T-helper 9 cell (primary cell): ENCODE measurements at places on chromosomes 6 and 20.

- DNase-seq = no peak
These were observed 43.7 kb downstream of the TRMT11 start for GRCh38 chr6:126030045-126030444.

DNA sequence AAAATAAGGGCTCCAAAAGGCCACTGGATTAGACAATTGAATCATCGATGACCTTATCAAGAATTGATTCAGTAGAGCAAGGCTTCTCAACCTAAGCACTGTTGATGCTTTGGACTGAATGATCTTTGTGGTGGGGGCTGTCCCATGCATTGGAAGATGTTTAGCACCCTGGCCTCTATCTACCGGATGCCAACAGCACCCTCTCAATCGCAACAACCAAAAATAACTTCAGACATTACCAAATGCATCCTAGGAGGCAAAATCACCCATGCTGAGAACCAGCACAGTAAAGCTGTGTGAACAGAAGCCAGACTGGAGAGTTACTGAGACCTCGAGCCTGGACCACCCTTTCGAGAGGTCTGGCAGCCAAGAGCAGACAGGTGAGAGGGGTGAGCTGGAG lies 67.5 kb downstream of the TBC1D7 start:
- DNase-seq = no peak

- no peak for DNase-seq
These were observed 230.1 kb upstream of the MOCS1 start for GRCh38 chr6:40164345-40164755.

GRCh38 chr20:62489186-62489931 lies 13.6 kb upstream of the GATA5 start:
- DNase-seq = no peak

DNA sequence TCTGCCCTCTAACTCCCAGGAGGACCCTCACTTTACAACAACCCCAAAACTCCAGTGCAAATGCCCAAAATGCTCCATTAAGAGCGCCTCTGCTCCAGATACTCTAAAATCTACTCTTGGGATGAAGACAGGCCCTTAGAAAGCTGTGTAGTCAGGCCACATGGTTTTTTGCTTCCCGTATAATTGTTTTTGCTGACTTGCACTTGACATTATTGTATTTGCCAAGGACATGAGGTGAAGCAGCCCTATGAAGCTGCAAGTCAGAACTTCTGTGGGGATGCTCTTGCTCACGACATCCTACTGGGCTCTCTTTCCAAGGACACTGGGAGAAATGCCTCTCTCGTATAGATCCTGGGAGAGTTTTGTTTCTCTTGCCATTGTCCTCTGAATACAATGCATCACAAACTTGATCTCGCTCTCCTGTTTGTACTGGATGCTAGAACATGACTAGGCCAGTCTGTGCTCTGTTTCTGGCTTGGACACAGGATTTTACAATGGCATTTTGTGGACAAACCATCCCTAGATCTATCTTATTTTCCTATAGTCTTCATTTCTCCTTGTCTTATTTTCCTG lies 177.2 kb upstream of the DTNBP1 start:
- DNase-seq = no peak

DNA sequence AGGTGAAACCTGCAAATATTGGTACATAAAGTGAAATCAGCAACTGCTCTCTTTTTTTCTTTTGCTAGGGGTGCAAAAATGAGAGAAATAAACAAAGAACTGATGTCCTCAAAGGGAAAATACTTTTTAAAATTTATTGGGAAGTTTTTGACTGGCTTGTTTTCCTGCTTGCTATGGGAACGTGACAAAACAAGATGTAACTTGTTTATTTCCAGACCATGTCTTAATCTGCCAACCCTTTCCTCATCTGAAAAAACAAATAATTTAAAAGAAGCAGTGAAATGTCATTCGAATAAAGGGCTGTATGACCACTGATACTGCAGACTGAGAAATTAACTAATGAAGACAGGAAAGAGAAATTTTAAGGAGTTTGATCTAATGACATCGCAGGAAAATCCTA lies 221.9 kb downstream of the CBLN4 start:
- no peak for DNase-seq

DNA sequence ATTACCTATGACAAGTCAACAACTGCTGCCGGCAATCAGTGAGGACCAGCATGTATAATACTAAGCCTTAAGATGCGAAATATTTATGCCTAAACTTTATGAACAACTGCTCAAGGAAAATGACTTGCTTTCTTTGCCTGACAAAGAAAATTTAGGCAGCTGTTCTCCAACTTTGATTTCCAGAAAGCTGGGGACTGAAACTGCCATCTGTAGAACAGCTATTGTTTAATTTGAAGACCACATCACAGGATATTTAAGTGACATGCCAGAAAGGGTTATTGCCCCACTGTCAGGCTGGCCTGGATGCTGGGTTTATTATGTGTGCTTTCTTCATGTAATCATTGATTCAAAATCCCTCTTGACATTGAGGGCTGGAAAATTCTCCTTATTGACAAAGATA lies 153.9 kb upstream of the ENPP5 start:
- no peak for DNase-seq

- no peak for DNase-seq
These were observed 707.8 kb upstream of the FLRT3 start for GRCh38 chr20:15045246-15045645.

GRCh38 chr6:36851626-36852025 lies 12.4 kb upstream of the CPNE5 start:
- DNase-seq = no peak

GRCh38 chr6:139371421-139372203 lies 2.8 kb downstream of the CITED2 start:
- DNase-seq = no peak

DNA sequence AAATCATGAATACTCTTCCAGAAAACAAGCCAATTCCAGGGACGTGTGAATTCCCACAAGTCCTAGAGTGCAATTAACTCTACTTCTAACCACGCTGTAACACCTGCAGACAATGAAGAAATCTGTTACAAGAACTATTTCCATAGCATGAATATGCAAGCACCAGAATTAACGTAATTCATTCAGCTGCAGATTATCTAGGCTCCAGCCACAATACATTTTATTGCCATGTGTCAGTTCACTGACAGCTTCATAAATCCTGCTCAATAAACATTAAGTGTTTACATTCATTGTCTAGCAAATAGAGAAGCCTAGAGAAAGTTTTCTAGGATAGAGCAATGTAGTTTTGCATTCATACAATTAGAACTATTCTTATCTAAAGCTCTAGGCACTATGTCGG lies 1348.5 kb downstream of the GRIK2 start:
- no peak for DNase-seq

DNA sequence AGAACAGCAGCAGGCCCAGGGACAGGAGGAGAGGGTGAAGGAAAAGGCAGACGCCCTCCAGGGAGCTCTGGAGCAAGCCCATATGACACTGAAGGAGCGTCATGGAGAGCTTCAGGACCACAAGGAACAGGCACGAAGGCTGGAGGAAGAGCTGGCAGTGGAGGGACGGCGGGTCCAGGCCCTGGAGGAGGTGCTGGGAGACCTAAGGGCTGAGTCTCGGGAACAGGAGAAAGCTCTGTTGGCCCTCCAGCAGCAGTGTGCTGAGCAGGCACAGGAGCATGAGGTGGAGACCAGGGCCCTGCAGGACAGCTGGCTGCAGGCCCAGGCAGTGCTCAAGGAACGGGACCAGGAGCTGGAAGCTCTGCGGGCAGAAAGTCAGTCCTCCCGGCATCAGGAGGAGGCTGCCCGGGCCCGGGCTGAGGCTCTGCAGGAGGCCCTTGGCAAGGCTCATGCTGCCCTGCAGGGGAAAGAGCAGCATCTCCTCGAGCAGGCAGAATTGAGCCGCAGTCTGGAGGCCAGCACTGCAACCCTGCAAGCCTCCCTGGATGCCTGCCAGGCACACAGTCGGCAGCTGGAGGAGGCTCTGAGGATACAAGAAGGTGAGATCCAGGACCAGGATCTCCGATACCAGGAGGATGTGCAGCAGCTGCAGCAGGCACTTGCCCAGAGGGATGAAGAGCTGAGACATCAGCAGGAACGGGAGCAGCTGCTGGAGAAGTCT lies 25.5 kb downstream of the C20orf173 start:
- no peak for DNase-seq

DNA sequence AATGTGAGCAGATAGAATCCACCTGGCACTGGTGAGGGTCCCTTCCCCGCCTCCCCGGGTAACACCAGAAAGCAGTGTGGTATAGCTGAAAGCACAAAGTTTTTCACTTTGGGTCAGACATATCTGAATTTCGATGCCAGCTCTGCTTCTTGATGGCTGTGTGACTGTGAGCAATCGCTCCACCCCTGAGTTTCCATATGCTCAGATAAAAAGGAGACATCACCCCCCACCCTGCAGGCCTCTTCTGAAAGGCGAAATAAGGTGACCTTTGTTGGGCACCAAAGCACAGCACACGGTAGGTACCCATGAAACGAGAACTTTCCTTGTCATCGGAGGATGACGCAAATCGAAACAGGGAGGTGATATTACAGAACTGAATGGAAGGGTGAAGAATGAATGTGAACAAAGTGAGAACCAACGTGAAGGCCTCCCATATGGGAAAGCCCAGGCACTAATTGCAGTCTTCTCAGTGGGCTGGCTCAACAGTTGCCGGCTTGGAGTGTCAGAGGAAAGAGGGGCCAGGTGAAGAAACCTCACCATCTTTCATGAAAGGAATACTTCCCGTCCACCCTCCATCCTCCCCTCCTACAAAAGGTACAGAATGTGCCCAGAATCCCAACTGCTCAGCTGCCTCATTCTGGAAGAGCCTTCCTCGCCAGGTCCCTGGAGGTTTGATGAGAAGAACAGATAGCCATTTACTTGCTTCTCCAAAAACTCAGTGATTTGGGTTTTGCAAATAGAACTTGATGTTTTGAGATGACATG lies 61.8 kb downstream of the NFATC2 start:
- DNase-seq = no peak

DNA sequence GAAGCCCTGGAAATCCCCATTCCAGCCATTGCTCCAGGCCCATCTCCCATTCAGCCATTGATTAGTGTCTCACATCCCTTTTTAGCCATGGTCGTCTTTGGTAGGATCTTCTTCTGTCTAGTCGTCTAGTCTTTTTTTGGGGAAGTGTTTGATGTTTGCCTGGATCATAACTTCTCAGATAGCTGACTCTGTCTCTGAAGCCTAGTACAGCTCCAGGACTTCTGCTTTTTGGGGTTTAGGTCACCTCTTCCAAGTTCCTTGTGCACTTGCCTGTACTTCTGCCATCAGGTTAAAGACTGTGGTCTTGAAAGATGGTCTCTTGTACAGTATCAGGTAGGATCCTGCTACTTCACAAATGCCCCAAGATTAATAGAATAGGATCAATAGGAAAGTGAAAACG lies 553.5 kb downstream of the PKHD1 start:
- no peak for DNase-seq

GRCh38 chr6:10449751-10450150 lies 34.9 kb upstream of the TFAP2A start:
- DNase-seq = no peak

DNA sequence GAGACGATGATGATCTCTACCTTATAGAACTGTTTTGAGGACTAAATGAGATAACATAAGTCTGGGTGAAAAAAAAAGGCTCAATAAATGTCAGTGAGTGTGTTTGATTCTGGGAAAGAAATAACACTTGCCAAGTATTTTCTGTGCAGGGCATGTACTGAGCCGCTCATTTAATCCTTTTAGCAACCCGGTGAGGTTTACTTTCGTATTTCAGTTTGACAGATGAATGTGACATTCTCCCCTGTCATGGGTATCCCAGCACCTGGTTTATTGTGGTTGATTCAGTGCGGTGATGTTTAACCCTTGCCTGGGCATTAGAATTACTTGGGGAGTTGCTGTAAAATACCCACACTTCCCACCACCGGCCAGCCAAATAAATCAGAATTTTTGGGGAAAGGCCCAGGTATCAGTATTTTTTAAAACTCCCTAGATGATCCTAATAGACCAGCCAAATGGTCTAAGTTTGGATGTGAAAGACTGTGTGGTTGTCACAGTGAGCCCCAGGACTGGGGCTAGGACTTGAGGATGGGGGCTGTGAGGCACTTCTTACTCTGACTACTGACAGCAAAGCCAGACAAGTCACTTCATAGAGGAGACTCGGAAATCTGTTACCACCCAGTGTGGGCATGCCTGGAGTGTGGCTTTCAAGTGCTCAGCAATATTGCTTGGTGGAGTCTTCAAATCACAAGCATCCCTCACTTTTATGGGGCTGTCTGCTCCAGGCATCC lies 100.2 kb upstream of the KCNG1 start:
- DNase-seq = no peak

DNA sequence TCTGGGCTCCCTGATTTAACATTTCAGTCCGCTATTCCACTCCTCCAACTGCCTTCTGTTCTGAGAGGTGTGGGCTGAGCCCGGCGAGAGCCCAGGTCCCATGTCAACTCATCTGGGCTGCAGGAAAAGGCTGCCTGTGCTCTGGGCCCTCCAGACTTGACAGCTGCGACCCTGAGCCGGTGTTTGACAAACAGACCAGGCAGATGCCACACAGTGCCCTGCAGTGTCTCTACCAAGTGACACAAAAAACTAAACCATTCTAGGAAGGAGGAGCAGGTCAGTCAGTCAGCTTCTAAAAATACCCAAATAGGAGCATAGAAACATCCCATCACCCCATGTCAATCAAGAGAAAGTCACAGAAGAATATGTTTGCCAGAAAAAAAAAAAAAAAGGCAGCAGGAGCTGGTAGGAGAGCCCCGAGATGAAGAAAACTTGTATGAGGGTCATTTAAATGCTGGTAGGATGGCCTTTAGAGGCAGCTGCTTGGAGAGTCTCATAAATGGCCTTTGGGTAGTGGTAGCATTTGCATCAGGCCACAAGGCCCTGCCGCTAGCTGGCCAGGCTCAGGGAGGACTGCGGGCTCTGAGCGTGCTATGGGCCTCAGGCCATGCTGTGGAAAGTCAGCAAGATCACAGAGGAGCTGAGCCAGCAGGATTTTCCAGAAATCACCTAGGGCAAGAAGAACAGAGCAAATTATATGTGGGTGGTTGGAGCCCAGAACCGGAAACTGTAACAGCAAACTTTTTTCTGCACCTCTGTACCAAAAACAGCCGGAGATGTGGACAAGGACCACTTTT lies 36.6 kb upstream of the GFOD1 start:
- no peak for DNase-seq

DNA sequence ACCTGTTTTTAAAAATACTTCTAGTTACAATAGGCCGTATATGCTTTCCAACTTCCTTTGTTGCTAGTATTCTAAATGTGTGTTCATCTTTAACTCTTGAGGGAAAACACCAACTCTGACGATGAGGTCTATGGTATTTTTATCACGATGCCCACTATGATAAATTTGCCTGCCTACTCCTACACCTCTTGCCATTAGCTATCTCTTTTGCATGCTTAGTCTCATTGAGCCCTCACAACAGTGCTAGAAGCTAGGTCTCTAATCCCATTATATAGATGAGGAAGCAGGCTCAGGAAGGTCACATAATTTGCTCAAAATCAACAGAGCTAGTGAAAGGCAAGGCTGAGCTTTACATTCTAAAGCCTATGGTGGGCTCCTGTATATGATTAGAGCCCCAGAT lies 13.2 kb downstream of the AAR2 start:
- DNase-seq = no peak

- peak; percentile 81 for DNase-seq
These were observed 119.1 kb downstream of the DHX35 start for GRCh38 chr20:39081255-39081654.

GRCh38 chr6:98323605-98324004 lies 510.8 kb upstream of the POU3F2 start:
- no peak for DNase-seq

GRCh38 chr6:3781504-3781903 lies 30.0 kb upstream of the PXDC1 start:
- DNase-seq = no peak
